ENCODE measurements at places on chromosomes 4 and X.

GRCh38 chrX:151510203-151510602, 53.3 kb upstream of the PASD1 start:
- no peak for DNase-seq

GRCh38 chr4:149933883-149934282, 118.2 kb upstream of the IQCM start:
- DNase-seq: no peak

DNA sequence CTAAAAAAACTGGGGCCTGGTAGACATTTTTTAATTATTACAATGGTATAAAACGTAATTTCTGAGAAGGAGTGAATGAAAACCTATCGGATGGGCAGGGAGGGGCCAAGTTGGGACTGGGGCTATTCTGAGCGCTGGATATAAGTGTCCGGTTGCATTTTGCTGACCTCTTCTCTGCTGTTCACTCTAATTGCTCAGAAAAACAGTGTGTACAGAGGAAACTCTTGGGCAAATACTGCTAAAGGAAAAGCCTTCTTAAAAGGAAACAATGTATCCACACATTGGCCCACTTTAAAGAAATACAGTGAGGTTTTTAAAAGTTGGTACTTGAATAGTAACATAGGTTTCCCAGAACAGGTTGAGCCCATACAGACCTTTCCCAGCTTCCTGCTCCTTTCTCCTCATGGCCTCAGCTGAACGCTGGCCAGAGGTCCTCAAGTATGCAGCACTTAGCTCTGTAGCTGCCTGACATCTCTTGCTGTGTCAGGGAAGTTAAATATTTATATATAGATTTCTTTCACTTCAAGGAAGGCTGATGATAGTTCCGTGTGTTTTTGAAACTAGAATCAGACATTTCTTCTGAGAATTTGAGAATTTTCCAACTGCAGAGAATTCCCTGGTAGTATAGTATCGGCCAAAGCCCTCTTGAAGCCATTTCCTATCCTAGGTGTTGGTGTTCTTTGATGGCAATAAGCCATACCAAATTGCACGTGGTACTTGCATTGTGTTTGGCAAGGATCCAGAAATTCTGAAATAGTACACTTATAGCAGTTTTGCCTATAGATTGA, 97.1 kb upstream of the SLC4A4 start:
- DNase-seq: peak; percentile 15

DNA sequence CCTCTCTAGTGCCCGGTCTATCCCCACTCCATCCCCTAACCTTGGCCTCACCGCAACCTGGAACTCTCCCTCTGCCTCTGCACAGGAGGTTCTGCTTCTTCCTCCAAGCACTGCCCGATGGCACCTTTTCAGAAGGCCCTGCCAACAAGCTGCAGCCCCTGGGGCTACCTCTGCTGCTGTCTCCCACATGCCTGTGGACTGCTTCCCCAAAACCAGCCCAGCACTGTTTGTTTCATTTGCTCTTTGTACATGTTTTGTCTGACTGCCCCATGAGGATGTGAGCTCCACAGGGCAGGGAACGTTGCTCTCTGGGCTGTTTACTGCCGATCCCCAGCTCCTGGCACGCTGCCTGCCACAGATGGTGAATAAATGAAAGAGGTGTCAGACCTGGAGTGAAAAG, 85.4 kb downstream of the INTS6L start:
- DNase-seq: no peak

GRCh38 chrX:151722241-151722846, 6.5 kb downstream of the FATE1 start:
- DNase-seq: peak; percentile 68

DNA sequence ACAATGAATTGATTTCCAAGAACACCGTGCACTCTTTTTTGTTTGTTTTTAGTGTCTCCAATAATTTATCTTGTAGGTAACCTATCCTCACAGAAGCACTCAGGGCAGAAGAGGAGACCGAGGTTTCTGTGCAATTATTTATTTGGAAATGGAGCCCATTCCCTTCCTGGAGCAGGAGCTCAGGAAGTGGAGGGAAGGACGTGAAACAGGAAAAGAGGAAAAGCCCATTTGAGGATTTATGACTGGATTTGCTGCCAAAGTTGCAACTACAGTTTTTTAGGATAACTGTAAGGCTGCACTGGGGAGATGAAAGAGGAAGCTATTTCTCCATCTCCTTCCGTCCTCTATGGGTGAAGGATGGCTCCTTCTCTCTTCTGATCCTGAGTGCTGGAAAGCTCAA, 31.7 kb upstream of the MXRA5 start:
- DNase-seq: no peak

- no peak for DNase-seq
These were observed 131.3 kb upstream of the AGA start for GRCh38 chr4:177573507-177573906.

GRCh38 chrX:12956704-12957534, 18.0 kb upstream of the TMSB4X start:
- DNase-seq: peak; percentile 45

GRCh38 chrX:153828723-153829548, 1.4 kb downstream of the PDZD4 start:
- DNase-seq: no peak

DNA sequence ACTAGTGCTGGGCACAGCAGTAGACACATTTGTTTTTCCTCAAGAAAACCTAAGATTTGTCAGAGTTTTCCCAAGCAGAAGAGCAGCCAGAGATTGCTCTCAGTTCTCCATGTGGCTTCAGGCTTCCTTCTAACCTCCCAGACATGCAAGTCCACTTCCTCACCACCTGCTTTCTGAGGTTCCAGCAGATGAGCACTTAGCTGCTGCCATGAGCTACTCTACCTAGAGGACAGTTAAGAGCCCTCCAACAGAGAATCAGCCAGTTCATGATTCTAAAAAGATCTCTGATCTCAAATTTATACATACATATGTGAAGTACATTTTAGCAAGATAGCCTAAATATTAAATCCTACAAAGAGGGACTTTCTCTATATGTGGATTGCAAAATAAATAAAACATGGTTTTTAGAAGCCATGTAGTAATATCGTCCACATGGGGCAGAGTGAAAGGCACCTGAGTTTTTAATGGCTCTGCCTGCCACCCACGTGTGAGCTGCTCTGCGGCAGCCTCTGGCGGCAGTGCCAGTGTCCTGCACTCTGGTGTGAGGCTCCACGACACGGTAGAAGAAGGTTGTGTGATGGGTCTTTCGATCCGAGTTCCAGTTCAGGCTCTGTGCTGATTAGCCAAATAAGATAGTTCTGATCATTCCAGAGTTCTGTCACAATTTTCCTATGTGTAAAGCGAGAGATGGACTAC, 10.3 kb downstream of the CYP4V2 start:
- peak; percentile 64 for DNase-seq

DNA sequence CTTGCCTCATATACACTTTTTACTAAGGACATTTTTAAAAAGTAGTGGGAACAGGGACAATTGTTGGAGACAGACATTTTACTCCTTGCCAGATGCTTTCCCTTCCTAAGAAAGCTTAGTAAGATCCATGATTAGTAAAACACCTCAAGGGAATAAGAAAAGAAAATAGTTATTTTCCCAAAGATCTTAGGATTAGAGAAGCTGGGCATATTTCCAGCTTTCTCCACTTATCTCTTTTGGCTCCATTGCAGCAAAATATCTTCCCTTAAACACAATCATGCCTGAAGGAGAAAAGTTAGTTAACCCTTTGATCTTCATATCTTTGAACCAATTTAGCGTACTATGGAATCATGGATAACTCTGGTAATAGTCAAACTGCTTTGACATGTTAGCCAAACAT, 257.9 kb downstream of the PCDH18 start:
- DNase-seq: peak; percentile 6

DNA sequence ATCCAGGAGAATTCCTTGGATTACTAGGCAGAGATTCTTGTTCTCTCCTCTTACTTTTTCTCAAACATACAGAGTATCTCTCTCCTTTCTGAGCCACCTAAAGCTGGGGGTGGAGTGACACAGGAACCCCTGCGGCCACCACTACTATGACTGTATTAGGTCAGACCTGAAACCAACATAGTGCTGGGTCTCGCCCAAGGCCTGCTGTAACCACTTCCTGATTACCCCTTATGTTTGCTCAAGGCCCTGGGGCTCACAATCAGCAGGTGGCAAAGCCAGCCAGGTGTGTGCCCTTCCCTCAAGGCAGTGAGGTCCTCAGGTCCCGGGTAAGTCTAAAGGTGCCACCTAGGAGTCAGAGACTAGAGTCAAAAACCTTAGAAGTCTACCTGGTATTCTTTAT, 166.4 kb downstream of the PARM1 start:
- DNase-seq: no peak

GRCh38 chr4:97457253-97457652, 686.0 kb downstream of the STPG2 start:
- DNase-seq: no peak

GRCh38 chr4:81724925-81725329, 253.2 kb upstream of the RASGEF1B start:
- peak; percentile 84 for DNase-seq

- no peak for DNase-seq
These were observed 124.4 kb downstream of the ZNF827 start for GRCh38 chr4:145814246-145814645.

DNA sequence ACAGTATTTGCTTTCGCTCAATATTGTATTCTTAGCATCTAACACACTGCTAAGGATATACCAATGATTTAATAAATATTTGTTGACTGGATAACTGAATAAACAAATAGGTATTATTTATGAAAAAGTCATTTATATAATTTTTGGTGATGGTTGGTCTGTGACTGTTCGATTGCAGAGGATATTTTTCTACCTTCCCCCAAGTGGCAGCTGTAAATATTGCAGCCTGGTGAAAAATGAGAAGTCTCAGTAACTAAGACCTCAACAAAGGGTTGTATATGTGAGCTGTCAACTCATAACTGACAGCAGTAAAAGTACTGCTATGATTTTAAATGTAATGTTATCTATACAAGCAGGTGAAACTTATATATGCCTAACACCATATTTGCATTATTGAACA, 36.0 kb downstream of the HTR2C start:
- DNase-seq: peak; percentile 18

- no peak for DNase-seq
These were observed 24.3 kb downstream of the KLHL8 start for GRCh38 chr4:87196146-87196545.

DNA sequence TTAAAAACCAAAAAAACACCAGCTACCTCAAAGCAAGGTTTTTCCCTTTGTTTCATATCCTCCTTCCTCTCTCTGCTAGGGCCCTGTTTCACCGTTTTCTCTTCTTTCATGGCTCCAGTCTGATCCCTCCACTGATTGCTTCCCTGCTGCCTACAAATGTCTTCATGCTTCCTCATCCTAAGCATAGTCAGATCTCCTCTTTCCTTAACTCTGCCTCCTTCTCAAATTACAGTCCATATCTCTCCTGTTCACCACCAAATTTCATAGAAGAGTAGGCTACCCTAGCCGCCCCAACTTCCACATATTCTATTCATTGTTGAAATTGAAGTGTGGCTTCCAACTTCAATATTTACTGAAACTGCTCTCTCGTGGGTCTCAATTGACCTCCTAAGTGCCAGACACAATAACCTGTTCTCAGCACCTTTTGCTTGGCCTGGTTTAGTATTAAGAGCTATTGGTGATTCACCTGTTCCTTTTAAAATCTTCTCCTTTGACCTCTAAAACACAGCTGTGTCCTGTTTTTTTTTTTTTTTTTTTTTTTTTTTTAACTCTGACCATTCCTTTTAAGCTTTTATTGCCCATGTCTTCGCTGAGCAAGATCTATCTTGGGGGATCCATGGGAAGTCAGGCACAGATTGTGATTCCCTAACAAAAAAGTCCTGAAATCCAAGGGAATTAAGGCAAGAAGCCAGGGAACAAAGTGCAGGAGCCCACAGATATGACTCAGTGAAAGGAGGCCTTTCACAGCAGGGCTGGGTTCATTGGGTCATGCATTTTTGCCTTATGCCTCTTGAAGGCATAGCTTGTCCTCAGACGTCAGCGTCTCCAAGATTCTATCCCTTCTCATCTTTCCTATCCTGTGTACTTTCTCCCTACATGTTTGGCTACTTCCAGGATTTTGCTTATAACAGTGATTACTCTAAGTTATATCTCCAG, 85.4 kb downstream of the RPS3A start:
- DNase-seq: peak; percentile 60

GRCh38 chr4:121989715-121990114, 37.9 kb upstream of the TRPC3 start:
- DNase-seq: peak; percentile 24

DNA sequence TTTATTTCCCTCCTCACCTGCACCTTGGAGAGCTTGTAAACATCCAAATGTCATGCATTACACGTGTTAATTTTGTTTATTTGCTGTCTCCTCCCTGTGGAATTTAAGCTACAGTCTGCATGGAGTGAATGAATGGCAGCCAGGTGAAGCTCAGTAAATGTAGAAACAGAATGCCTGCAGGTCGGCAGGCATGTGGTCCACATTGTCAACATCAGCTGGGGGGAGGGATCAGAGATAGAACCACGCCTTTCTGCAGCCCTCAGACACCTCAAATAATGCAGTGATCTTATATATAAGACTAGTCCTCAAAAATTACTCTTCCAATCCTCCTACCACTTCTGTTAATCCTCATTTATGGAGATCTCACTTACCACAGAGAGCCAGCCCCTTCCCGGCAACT, 131.2 kb upstream of the KIT start:
- DNase-seq: no peak

DNA sequence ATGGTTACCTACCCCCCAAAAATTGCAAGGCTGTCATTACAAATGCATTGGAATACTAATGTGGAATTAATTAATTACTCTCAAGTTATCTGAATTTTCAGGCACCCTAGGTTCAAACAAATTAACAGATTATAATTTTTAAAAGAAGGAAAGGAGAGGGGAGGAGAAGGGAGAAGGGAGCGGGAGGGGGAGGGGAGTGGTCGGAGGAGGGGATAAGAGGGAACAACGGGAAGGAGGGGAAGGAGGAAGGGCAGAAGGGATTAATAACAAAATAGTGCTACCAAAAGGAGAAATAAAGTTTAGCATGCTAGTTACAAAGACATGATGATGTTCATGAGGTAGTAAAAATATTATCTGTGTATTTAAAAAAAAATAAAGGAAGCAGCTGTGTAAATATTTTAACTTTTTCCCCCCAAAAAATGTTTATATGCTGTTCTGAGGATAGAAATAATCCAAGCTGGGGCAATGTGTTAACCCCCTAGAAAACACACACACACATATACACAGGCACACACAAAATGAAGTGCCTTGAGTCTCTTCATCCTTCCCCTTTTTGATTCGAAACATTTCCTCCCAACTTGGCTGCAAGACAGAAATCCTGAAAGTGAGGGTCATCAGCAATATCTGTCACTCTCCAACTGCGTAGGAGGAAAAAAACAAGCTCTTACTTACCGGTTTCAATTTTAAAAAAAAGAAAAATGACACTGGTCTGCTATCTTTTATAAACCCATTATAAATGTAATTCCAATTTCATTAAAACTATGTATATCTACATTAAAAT, 58.8 kb downstream of the PPP3CA start:
- DNase-seq: no peak

GRCh38 chr4:26885912-26886274, 25.3 kb downstream of the STIM2 start:
- DNase-seq: no peak
